ENCODE measurements at places on chromosomes 12 and 14.

- no peak for DNase-seq
Measured at GRCh38 chr12:65896743-65897142, 72.5 kb downstream of the HMGA2 start.

- no peak for DNase-seq
Measured at GRCh38 chr12:21429994-21430393, 7.5 kb upstream of the PYROXD1 start.

DNA sequence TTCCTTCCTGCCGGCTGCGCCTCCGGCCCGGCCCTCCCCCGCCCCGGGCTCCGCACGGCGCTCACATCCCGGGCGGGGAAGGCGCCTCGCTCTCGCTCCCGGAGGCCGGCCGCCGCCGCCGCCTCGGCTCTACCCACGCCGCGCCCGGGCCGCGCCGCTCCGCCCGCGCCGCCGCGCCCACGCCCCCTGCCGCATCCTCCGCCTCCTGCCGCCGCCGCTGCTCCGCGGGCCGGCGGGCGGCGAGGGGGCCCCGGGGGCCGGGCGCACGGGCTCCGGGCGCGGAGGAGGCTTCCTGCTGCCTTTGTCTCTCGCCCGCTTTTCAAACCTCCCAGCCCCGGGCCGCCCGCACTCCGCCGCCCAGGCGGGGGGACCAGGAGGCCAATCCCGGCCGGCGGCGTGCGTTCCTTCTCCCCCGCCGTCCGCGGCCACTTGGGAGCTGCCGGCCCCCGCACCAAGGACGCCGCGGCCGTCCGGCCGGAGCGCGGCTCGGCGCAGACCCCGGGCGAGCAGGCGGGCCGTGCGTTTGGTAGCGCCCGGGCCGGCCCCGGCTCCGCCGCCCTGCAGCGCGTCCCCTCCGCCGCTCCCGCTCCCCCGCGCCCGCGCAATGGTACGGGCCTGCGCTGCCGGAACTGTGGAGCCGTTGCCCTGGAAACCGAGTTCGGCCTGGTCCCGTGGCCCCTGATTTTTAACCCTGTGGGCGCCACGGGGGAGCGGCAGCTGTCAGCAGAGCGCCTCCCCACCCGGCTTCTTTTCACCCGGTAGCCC, at the start of gene FBXL14:
TSS of gene FBXL14 (minus strand) at position 321 of the 765 bp plus-strand sequence. CDS start 515 bp downstream, outside the sequence.
- DNase-seq = no peak

DNA sequence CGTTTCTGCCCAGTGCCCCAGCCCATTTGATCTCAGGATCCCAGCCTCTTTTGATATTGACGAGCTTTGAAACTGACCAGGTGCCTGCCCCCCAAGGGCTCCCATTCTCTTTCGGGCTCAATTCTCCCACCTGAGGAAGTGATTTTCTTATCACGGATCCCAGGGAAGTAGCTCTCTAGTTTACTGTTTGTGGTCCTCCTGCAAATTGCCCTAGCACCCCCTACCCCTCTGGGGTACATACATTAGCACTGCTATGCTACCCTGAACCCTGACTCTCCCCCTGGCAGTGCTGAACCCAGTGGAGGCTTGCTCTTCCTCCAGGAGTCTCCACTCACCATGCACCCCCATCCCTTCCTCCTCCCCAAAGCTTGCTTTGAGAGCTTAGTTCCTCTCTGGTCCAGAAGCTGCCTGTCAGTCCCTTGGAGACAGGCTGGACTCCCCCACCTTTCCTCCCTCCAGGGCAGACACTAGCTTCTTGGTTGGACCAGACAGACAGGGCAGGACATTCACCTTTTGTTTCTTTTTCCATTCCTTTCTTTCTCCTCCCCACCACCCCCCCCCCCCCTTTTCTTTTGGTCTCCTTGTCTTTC, 4.4 kb upstream of the TBX3 start:
- DNase-seq = no peak

- DNase-seq = no peak
Measured at GRCh38 chr12:124388679-124389137, 93.8 kb downstream of the RFLNA start.

DNA sequence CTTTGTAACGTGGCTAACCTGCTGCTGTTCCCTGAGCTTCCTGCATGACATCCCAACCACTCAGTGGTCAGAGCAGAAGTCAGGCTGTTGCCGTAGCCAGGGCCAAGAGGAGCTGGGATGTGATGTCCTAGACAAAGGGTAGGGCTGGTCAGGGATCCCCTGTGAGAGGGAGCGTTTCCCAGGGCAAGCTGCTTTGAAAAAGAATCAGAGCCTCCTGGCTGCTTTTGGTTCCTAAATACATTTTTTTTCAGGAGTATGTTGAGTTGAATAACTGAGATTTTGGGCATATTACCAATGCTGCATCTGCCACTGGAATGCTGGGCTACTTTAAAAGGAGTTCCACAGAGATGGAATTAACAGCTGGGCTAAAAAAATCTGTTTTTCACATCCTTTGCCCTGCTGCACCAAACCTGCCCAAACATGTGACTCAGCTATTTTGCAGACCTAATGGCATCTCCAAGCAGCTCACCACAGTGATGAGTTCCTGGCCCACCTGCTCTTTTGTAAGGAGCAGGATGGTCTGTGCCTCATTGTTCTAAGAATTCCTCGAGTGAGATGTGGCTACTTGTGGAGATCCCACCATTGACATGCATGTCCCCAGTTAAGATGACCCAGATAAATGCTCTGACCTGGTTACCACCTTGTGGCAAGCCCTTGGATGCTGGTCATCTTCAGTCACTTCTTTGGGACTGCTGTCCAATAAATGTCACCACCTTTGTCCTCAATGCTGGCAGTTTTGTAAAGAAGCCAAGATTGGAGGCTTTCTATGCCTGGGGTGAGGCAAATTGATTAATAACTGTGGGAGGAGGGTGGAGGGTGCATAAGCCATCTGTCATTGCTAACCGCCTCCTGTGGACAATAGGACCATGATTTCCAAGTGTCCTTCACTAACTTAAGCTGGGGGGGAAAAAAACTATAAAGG, 24.1 kb downstream of the ANKRD13A start:
- DNase-seq = no peak

DNA sequence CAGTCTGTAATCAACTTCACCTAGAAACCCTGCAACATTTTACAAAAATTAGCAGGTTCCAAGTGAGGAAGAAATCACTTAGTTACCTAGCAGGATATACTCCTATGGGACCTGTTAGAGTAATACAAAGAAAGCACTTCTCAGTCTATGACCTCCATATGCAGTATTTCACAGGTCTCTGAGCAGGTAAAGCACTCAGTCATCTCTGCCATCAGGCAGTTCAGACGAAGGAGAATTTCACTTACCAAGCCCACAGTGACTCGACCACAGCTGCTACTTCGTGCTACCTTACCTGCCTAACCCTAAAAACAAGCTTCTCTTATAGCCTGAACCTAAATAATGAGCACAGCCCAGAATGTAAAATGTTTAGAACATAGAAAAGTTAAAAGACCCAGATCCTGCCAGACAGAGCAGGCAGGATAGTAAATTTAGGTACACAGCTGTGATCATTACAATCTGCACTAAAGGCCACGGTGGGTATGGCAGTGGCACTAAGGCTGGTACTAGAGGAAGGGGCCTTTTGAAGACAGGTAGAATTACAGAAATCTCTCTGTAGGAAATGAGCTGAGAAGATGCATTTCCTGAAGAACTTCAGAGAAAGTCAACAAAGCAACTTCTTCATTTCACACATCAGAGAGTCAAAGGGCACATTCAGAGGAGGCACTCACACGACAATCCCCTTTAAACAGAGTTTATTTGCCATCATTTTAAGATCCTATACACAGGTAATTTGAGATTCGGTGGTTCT, 35.7 kb downstream of the DCAF5 start:
- no peak for DNase-seq

GRCh38 chr12:27333403-27334009, 870 bp downstream of the BMAL2 start:
- DNase-seq = no peak

GRCh38 chr12:123099560-123100192, 51.2 kb downstream of the PITPNM2 start:
- no peak for DNase-seq

- DNase-seq = no peak
Measured at GRCh38 chr14:72715850-72716228, 178.1 kb downstream of the DPF3 start.

DNA sequence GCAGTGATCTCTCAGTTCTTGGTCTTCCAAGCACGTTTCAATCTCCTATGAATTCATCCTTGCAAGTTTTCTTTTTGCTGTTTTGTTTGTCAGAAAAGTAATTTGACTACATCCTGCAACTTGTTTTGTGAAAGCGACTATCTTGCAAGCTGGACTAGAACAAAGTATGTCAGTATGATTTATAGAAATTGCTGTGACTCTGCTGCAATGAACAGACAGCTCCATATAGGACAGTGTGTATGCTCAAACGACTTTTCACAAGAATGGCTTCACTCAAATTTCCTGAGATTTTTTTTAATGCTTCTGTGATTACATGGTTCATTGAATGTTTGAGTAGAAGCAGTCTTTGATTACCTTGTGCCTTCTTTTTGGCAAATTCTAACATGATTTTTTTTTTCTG, 123.5 kb upstream of the TRHDE start:
- DNase-seq = no peak

GRCh38 chr12:129675947-129676346, 227.9 kb downstream of the TMEM132D start:
- DNase-seq = no peak

DNA sequence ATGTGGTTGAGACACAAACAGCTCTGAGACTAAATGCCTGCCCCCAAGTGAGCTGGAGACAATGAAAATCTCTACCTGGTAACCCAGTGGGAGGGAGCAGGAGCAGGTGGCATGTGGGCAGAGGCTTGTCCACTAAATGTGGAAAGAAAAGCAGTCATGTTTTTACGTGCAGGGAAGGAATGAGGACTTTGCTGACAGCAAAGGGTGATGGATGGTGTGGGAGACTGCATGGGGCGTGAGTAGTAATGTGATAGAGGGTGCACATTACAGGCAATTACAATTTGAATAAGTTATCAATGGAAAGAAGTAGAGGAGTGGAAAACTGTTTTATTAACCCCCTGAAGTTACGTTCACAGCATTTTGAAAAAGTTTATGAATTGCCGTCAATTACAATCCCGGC, 176.6 kb downstream of the NRXN3 start:
- no peak for DNase-seq

GRCh38 chr12:131783915-131784541, 44.2 kb upstream of the MMP17 start:
- DNase-seq = no peak

GRCh38 chr12:1007276-1007675, 16.3 kb downstream of the ERC1 start:
- DNase-seq = no peak

DNA sequence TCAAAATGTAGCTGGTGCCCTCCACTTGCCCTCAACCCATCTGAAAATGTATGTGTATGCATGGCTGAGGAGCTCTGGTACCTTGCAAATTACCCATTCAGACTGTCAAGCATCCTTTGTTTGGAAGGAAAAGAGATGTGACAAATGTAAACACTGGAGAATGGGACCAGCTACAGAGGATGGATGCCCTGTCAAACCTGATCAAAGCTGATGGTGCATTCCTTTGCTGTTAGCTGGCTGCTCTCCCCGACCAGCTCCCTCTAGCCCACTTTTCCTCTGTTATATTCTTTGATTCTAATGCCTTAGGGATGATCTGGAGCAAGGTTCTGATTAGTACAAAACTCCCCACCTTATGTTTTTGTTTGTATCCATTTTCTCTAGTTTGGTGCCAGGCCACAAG, 310.3 kb downstream of the C12orf75 start:
- no peak for DNase-seq

GRCh38 chr12:9669534-9669933, at the start of gene CLEC2D:
Gene CLEC2D (plus strand): TSS chr12:9669713. CDS start chr12:9669735, 22 bp downstream.
- no peak for DNase-seq

DNA sequence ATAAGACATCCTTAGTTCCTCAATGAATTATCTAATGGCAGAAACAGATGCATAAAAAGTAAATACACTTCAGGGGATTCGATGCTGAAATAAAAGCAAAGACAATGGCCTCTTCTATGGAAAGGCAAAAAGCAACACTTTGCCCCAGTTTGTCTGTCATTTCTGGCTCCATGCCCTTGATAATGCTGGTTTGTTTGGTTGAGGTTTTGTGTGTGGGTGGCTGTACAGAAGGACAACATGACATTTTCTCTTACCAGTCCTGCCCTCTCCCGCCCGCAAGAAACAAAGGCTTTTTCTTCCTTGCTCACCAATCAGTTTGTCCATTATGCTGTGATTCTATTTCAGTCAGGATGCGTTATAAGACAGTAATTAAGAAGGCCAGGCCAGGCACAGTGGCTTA, 18.1 kb upstream of the WDR89 start:
- no peak for DNase-seq

DNA sequence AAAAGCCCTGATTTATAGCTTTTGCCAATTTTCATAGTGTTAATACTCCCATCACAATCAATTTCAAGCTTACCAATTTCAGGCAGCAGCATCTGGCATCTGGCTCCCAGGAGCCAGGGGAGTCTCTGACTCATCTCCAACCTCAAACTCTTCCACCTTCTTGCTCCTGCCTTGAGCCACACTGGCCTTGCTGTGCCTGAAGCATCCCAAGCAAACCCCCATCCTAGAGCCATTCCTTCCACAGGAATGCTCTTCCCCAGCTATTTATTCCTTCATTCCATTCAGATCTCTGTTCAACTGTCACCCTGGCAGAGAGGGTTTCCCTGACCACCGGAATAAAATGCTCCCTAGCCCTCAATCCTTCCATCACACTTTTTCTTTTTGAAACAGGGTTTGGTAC, 13.9 kb upstream of the PPP1CC start:
- DNase-seq = no peak

GRCh38 chr14:38208618-38209562, 1.2 kb downstream of the SSTR1 start:
- DNase-seq = no peak

- no peak for DNase-seq
Measured at GRCh38 chr14:33477797-33478196, 473.1 kb downstream of the EGLN3 start.

- DNase-seq = no peak
Measured at GRCh38 chr12:105860561-105861207, 278.1 kb downstream of the NUAK1 start.

DNA sequence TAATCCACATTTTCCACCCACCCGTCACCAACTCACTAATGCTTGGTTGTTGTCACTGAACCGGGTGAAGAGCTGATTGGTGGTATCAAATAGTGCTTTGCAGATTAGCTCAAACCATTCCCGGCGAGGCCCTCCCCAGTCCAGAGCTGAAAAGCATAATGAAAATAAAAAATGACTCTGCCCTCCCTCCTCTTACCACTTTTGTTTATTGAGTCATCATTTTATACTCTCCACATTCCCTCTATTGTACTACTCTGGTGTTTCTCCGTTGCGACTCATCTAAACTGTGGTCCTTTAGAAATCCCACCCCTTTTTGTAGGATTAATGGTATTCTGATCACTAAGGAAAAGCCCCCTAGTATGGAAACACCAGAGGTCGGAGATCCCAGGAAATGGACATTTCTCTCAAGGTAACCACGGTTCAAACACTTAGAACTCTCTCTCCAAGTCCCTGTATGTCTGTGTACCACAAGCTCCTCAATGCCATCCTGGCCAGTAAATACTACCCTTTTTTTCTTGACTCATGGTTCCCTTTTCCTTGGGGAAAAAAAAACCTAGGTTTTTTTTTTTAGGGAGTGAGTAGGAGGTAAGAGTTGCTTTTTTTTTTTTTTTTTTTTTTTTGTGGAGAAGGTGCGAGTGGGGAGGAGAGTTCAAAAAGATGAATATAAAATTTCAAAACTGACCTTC, 42.0 kb downstream of the AREL1 start:
- DNase-seq = no peak

Data from forelimb muscle (tissue), 1 donor.